ENCODE measurements at places on chromosomes 1 and 21.

- peak; percentile 8 for DNase-seq
These were observed 7.4 kb downstream of the CFAP74 start for GRCh38 chr1:1996207-1996651.

GRCh38 chr1:24981631-24982005 lies 51.5 kb upstream of the RUNX3 start:
- no peak for DNase-seq

- DNase-seq: no peak
These were observed 676 bp upstream of the CTTNBP2NL start for GRCh38 chr1:112395256-112395820.

DNA sequence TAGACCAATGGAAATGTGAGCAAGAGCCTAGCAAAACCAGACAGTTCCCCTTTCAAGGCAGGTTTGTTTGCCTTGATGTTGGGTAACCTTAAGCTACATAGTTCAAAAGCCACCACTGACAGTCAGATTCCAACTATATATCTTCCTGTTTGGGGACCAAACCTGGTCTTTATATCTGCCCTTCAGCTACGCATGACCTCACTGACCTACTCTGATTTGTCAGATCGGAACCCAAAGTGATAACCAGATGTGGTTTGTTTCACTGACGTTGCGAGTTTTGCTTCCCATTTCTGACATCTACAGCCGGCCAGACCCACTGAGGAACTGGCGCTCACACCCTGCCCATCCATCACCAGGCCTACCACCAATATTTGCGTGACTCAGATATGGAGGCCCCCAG lies 361.1 kb upstream of the CHRM3 start:
- no peak for DNase-seq

GRCh38 chr1:76868916-76869315 lies 1.6 kb downstream of the ST6GALNAC5 start:
- DNase-seq: no peak

DNA sequence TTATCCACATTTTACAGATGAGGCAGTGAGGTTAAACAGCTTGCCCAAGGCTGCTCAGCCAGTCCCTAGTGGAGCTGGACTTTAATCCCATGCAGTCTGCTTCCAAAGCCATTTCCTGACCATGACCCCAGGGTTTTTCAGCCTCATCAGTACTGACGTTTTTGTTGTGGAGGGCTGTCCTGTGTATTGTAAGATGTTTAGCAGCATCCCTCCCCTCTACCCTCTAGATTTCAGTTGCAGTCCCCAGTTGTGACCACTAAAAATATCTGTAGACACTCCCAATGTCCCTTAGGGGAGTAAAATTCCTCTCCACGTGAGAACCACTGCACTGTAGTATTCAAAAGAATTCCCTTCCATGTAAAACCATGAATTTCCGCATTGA lies 30.2 kb upstream of the C1orf105 start:
- DNase-seq: no peak

- DNase-seq: no peak
These were observed 14.3 kb downstream of the OR2B11 start for GRCh38 chr1:247443641-247444040.

- DNase-seq: no peak
These were observed 3.1 kb downstream of the TNNT2 start for GRCh38 chr1:201374364-201374763.

DNA sequence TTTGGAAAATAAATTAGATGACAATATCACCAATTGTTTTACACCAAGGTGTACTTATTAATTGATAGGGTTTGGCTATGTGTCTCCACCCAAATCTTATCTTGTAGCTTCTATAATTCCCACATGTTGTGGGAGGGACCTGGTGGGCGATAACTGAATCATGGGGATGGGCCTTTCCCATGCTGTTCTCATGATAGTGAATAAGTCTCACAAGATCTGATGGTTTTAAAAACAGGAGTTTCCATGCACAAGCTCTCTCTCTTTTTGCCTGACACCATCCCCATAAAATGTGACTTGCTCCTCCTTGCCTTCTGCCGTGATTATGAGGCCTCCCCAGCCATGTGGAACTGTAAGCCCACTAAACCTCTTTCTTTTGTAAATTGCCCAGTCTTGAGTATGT lies 131.0 kb upstream of the LMO4 start:
- DNase-seq: no peak

DNA sequence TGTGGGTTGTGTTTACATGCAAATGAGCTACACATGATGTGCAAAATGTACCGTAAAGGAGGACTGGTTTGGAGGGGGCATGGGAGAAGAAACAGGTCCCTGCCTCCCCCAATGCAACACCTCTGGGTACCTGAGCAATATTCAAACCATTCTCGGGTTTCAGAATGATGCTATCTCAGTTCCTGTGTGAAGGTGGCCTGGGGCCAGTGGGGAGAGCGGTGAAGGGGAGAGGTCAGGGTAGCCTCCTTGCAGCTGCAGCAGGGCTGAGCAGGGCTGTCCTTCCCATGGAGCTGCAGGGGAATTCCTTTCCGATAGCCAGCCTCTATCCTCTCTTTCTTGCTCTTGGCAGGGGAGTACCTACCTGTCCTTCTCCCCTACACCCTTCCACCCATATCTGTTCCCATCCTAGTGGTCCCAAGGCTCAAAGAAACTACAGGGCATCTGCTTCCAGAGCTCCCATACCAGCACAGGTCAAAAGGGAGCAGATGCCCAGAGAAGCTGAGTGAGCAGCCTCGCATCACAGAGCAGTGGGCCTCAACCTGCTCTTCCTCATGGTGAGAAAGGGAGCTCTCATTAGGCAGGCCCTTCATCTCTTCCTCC lies 11.9 kb downstream of the MEF2D start:
- peak; percentile 85 for DNase-seq

- DNase-seq: no peak
These were observed 20.4 kb upstream of the FHAD1 start for GRCh38 chr1:15226388-15227255.

DNA sequence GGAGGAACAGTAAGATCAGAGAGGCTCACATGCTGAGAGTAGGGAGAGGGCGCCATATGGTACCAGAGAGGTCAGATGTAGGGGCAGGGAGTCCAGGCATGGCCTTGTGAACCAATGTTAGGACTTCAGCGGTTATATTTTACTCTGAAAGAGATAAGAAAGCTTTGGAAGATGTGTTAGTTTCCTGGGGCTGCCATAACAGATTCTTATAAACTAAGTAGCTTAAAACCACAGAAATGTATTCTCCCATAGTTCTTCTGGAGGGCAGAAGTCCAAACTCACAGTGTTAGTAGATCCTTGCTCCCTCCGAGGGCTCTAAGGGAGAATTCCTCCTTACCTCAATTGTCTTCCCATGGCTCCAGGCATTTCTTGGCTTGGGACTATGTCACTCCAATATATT lies 502.5 kb upstream of the ADGRL2 start:
- no peak for DNase-seq

GRCh38 chr1:95118710-95119109 lies 1.6 kb downstream of the TLCD4 start:
- DNase-seq: no peak

DNA sequence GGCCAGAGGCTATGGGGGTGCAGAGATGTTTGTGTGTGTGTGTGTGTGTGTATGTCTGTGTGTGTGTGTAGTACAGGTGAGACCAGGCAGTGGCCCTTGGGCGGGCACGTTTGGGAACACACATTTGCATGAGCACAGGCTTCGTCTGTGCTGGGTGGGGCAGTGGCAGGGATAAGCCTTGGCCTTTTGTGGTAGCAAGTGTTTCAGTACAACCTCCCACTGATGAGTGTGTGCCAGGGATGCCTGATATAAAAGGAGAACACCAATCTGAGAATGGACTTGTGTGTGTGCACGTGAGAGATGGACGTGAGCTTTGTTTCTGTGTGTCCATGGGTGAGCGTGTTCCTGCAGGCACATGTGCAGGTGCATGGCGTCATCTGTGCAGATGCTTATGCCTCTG lies 3.0 kb downstream of the NTRK1 start:
- no peak for DNase-seq

DNA sequence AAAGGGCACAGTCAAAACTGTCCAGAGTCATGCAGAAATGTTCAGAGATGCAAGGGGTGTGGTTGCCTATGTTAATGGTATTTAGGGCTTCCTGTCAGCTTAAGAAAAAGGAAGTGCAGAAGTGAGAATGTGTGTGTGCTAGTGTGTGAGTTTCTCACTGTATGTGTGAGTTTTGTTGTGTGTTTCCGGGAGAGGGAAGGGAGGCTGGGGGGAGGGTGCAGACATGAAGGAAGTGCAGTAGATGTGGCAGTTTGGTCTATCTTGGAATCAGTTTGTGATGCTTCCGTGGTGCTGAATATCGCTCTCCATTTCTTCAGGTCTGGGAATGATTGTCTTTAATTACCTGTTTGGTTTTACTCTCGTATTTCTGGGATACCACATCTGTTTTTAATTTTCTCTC lies 16.5 kb upstream of the ATP6V1G3 start:
- peak; percentile 82 for DNase-seq

GRCh38 chr1:24071941-24072340 lies 40.0 kb downstream of the MYOM3 start:
- no peak for DNase-seq

GRCh38 chr1:59481881-59482505 lies 185.1 kb downstream of the FGGY start:
- DNase-seq: no peak

GRCh38 chr1:179867493-179868330 lies 9.9 kb downstream of the TOR1AIP2 start:
- DNase-seq: peak; percentile 13

- no peak for DNase-seq
These were observed 1.6 kb downstream of the CRABP2 start for GRCh38 chr1:156703741-156704140.

DNA sequence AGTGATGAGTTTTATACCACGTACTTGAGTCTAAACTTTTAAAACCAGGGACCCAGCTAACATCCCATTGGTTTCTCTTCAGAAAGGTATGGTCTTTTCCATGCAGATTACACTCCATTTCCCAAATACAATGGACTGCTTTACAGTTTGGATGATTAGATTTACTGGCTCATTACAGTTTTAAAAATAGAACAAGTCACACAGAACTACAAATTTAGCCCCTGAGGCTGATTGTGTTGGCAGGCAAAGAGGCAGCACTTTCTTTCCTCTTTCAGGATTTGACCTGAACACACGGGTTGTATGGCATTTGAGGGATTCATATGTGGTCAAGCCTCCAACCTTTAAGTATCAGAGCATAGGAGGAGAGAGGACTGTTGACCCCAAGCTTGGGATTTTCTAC lies 21.8 kb upstream of the VTCN1 start:
- DNase-seq: no peak

GRCh38 chr1:184791550-184791900 lies 36.9 kb upstream of the EDEM3 start:
- DNase-seq: no peak

- no peak for DNase-seq
These were observed 1.2 kb upstream of the ADORA1 start for GRCh38 chr1:203126151-203126865.

GRCh38 chr1:3013371-3014049 lies 7.8 kb upstream of the ACTRT2 start:
- no peak for DNase-seq

- DNase-seq: peak; percentile 80
These were observed at the start of gene GFI1 for GRCh38 chr1:92486251-92487077. Gene GFI1, minus strand, starts transcription at chr1:92486925. Its CDS starts 3,438 bp downstream, at chr1:92483487.

- DNase-seq: peak; percentile 90
These were observed 51.9 kb upstream of the LPAR3 start for GRCh38 chr1:84944767-84945486.

- no peak for DNase-seq
These were observed 93.8 kb upstream of the TMPRSS2 start for GRCh38 chr21:41601573-41602368.

GRCh38 chr1:245310571-245311531 lies 156.1 kb downstream of the KIF26B start:
- no peak for DNase-seq

Measured in activated CD4-positive, alpha-beta T cell treated with anti-CD3 and anti-CD28 coated beads, Interleukin-2, amount 50 U/mL, for 16 hours (primary cell).